Cardiac muscle cell (in vitro differentiated cells and primary cell): ENCODE measurements at places on chromosomes 12 and 14.

GRCh38 chr12:109870648-109871047 lies 9.7 kb downstream of the GLTP start:
- no peak for DNase-seq

GRCh38 chr12:120851444-120851843 lies 52.7 kb downstream of the SPPL3 start:
- DNase-seq: no peak

- DNase-seq: no peak
Observed at GRCh38 chr12:93536766-93537488, 35.5 kb upstream of the SOCS2 start.

GRCh38 chr12:39571351-39571750 lies 48.3 kb downstream of the ABCD2 start:
- DNase-seq: no peak

GRCh38 chr14:50985124-50985858 lies 41.0 kb upstream of the PYGL start:
- DNase-seq: peak; percentile 12

DNA sequence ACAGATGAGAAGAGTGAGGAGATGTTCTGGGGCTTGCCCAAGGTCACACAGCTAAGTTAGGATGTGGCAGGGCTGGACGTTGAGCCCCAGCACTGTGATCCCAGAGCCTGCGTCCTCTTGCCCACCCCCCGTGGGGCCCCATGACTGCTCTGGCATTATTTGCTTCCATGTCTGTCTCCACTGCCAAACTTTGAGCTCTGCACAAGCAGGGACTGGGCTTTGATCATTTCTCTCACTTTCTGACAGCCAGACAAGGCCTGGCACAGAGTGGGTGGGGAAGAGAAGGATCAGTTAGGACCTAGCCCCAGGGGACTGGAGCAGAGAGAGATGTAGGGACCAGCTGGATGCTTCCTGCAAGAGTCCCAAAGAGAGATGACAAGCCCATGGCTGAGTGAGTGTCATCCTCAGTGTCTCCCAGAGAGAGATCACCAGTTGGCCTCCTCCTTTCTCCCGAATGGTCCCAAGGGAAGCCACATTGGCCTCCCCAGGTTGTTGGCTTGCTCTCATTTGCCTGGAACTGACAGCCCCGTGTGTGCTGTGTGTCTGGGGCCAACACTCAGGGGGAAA lies 126.7 kb upstream of the PWP1 start:
- DNase-seq: no peak

- no peak for DNase-seq
Observed at GRCh38 chr14:73630009-73630780, 14.6 kb upstream of the DNAL1 start.

DNA sequence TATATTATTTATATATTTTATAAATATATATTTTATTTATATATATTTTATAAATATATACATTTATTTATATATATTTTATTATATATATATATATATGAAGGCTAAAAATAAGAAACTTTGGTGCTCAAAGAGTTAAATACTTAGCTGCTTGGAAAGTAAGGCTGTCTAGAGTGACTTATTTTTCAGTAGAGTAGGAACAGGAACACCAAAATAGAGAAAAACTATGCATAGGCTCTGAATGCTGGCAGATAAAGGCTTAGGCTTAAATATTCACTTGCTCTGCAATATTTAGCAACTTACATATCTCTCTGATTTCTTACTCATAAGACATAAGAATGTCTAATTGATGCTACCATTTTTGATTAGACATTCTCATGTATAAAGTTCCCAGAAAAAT lies 991.2 kb downstream of the VRK1 start:
- DNase-seq: no peak

GRCh38 chr14:50086321-50086711 lies 30.1 kb downstream of the VCPKMT start:
- no peak for DNase-seq

GRCh38 chr14:105430042-105430441 lies 10.4 kb downstream of the MTA1 start:
- DNase-seq: no peak

- peak; percentile 70 for DNase-seq
Observed at GRCh38 chr14:56189307-56189706, 71.1 kb downstream of the PELI2 start.

DNA sequence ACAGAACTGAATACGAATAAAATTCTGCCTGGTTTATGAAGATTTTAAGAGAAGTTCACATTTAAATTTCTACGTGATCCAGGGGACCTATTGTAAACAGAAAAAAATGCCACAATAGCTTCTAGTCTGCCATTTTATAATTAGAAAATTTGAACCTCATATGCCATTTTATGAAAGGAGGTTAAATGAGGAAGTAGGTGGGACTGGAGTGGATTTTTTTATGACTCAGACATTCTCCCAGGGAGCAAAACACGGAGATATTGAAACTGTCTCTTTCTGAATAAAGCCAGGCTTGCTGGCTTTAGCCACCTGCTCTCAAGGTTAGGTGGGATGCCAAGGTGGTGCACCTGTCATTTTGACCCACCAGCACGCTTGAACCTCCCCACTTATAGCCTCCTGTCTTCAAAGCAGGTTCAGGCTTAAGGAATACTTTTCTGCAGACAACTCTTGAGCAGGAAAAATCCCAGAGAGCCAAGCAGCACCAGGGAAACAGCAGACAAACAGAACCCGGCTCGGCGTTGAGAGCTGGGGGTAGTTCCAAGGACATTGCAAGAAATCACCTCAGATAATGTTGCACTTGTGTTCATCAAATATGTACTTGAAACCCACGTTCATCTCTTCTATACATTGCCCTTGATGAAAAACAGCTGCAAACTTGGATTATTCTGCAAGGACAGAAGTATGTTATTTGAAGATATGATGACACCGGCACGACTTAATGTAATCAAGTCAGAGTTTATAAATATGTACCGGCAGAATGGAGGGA lies 203.7 kb downstream of the PPM1H start:
- no peak for DNase-seq

DNA sequence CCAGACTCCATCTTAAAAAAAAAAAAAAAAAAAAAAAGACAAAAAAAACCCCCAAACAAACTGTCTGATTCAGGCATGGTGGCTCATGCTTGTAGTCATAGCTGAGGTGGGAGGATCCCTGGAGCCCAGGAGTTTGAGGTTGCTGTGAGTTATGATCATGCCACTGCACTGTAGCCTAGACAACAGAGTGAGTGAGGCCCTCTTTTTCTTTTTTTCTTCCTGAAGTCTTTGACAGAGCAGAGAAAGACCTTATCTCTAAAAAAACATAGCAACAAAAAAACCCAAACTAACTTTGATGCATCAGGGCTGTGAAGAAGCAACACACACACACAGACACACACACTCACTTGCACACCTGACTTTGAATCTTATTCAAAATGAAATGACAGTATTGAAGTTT lies 7.7 kb upstream of the AMN1 start:
- DNase-seq: no peak

GRCh38 chr12:26246483-26247164 lies 51.3 kb downstream of the SSPN start:
- DNase-seq: no peak

GRCh38 chr12:49578471-49579112 lies 10.7 kb upstream of the MCRS1 start:
- no peak for DNase-seq

GRCh38 chr12:95815632-95816212 lies 25.2 kb upstream of the NTN4 start:
- DNase-seq: no peak

DNA sequence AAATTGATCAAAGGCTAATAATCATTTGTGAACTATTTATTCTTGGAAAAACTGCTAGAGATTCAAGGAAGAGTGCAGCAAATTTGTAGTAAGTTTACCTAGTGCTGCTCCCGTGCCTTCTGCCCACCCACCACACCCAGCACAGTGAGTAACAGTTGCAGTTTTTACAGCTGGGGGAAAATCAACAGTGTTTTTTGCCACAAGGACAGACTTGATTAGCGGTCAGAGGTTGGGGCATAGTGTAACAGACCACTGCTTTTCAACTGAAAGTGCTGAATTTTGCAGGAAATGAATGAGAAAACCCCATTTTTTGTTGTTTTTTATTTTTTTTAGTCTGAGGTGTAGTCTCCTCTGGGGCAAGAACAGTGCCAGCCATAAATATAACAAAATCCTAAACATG lies 7.5 kb upstream of the KLRK1 start:
- DNase-seq: no peak

GRCh38 chr14:68477461-68478085 lies 315.3 kb downstream of the ZFP36L1 start:
- no peak for DNase-seq

DNA sequence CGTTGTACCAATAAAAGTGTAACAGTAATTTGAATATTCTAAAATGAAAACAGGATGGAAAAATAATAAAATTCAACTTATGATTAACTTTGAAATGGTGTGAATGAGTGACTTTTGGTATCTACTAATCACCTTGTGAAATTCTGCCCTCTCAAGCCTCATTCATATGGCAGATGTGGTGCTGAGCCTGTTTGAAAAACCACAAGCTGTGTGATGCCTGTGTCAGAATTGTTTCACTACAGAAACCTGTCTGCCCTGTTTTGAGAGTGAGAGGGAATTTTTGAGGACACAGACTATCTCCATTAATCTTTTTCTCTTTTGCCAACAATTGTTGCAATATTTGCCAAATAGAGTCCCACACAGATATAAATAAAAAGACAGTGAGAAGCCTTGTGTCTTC lies 3.9 kb upstream of the RNU6-7 start:
- no peak for DNase-seq

- DNase-seq: no peak
Observed at GRCh38 chr12:70615174-70615866, 21.9 kb downstream of the PTPRB start.

GRCh38 chr14:54105898-54106297 lies 149.3 kb upstream of the BMP4 start:
- no peak for DNase-seq

DNA sequence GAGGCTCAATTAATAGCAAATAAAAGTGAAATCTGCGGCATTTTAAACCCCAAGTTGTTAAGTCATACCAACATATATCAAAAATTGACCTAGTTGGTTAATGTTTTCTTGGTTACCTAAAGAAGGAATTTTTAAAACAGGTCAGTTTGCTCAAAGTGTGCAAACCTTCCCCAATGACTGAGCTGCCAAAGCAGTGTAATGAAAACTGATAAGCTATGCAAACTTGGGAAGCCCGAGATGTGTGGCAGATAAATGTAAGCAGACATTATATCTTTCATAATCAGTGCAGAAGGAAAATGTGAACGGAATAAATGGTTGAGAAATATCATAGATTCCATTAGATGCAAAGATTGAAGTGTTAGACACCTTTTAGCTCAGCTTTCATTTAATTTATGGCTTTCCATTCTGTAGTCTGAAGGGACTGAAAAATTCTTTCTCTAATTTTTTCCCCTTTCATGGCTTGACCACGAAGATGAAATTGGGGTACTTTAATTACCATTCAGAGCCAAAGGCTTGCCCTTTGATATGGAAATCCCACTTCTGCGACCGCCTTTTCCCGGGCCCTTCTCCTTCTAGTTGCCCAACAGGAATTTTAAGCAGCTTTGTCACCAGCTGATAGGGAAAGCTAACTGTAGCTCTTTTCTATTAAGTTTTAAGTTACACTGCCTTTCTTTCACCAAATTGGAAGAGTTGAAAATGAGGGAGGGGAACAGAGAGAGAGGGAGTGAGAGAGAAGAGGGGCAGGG lies 306.6 kb upstream of the SOX5 start:
- peak; percentile 10 for DNase-seq

GRCh38 chr12:114476159-114476558 lies 70.2 kb upstream of the TBX5 start:
- DNase-seq: peak; percentile 60

DNA sequence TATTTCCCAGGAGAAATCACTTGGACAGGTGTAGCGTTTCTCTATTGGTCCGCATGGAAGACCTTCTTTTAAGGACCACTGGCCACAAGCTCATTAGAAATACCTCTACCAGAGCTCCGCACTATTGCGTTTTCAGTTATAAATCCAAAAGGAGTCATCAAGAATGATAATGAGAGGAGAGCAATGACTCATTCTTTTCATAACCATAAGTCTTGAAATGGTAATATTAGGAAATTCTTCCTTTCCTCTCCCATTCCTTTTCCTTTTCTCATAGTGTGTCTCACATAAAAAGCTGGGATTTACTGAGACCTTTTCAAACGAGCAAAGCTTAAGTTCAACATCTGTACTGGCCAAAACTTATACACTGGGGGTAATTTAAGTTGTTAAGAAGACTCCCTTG lies 215.7 kb downstream of the CPNE8 start:
- DNase-seq: peak; percentile 51

GRCh38 chr12:109696485-109697269 lies 16.9 kb upstream of the FAM222A start:
- DNase-seq: peak; percentile 15

GRCh38 chr12:101783150-101783549 lies 43.9 kb upstream of the SYCP3 start:
- DNase-seq: no peak

- DNase-seq: no peak
Observed at GRCh38 chr12:102051431-102051965, 10.3 kb downstream of the WASHC3 start.

- DNase-seq: peak; percentile 64
Observed at GRCh38 chr14:68703093-68703492, 89.8 kb downstream of the ZFP36L1 start.

- DNase-seq: no peak
Observed at GRCh38 chr12:92452763-92453162, 250.0 kb upstream of the PLEKHG7 start.

GRCh38 chr14:90726656-90727055 lies 89.6 kb downstream of the TTC7B start:
- DNase-seq: peak; percentile 6

GRCh38 chr12:107873223-107873622 lies 98.7 kb downstream of the ASCL4 start:
- DNase-seq: no peak

- DNase-seq: no peak
Observed at GRCh38 chr14:22812744-22813143, 2.5 kb downstream of the SLC7A7 start.

DNA sequence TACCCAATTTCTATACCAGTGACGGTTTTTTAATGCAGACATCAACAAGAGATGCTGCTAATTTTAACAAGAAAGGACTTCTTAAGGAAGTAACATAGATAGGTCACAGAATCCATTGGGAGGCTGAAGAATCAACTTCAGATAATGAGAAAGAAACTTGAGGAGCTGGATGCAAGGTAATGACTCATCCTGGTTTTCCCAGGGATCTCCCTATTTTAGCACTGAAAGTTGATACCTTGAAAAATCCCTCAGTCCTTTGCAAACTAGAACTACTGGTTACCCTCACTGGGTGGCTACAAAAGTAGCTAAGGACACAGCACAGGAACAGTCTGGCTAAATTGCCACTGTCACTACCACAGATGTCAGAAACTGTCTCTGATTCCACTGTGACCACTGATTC lies 561.9 kb downstream of the FLRT2 start:
- no peak for DNase-seq
